ENCODE measurements at places on chromosomes 1 and 21. TPM values are rescaled to one million over a fixed set of nuclear protein-coding genes. Genes with fewer than 3 reads are reported as not detected.
A peak's percentile ranks its signal among the peaks of the same experiment; 100 is the strongest.

ALX3 gene
- total RNA-seq, result not detected

GRCh38 chr1:34796990-34797389 is 4.2 kb downstream of the GJA4 start:
- no peak overlapping the region for H3K27ac ChIP-seq
- H3K36me3 ChIP-seq, result no peaks in the 10 kb centered on the region
- H3K4me3 ChIP-seq, result no peak overlapping the region
- peaks cover 18% of the 10 kb centered on the region for H3K27me3 ChIP-seq

GRCh38 chr21:45497846-45498645 is 44.2 kb downstream of the SLC19A1 start:
- H3K36me3 ChIP-seq, result peaks cover 8% of the 10 kb centered on the region
- H3K27me3 ChIP-seq, result no peaks in the 10 kb centered on the region
- DNase-seq, result no peak
- no peaks in the 10 kb centered on the region for H3K4me1 ChIP-seq
- H3K27ac ChIP-seq, result no peak overlapping the region
- no peak overlapping the region for H3K4me3 ChIP-seq

- no peaks in the 10 kb centered on the region for H3K27me3 ChIP-seq
- no peak for DNase-seq
- H3K4me3 ChIP-seq, result no peak overlapping the region
Measured at GRCh38 chr1:186943891-186944686, 115.3 kb downstream of the PLA2G4A start.

HSD3B1 gene
- not detected for total RNA-seq

DNA sequence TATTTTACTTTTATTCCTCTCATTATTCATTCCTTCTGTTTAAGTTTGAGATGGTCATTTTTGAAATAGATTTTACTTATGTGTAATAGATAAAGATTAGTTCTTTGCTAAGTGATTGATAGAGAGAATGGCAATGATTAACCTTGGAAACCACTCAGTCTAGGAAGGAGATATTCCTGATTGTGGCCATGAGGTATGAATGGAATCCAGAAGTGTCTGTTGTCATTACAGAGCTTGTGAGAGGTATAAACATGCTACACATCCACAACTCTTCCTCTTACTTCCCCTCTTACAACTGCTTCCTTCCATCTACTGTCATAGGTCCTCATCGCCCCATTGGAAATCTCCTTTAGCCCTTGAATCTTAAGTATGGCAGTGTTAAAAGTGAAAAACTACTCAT is 988.8 kb upstream of the B3GALT2 start:
- H3K27ac ChIP-seq, result no peak overlapping the region
- H3K4me1 ChIP-seq, result no peaks in the 10 kb centered on the region
- DNase-seq, result no peak

- H3K27me3 ChIP-seq, result no peaks in the 10 kb centered on the region
- H3K4me3 ChIP-seq, result no peak overlapping the region
- no peaks in the 10 kb centered on the region for H3K4me1 ChIP-seq
- no peak for DNase-seq
- no peak overlapping the region for H3K27ac ChIP-seq
Measured at GRCh38 chr1:158552296-158552695, 1.9 kb downstream of the OR6Y1 start.

- no peak overlapping the region for H3K27ac ChIP-seq
- H3K36me3 ChIP-seq, result peaks cover 23% of the 10 kb centered on the region
- no peaks in the 10 kb centered on the region for H3K27me3 ChIP-seq
- DNase-seq, result no peak
- no peaks in the 10 kb centered on the region for H3K4me1 ChIP-seq
Measured at GRCh38 chr1:39354572-39354971, 136.9 kb upstream of the BMP8A start.

GRCh38 chr1:173444757-173445156 is 32.4 kb upstream of the PRDX6 start:
- no peak for DNase-seq
- no peaks in the 10 kb centered on the region for H3K4me1 ChIP-seq
- H3K4me3 ChIP-seq, result no peak overlapping the region
- H3K36me3 ChIP-seq, result no peaks in the 10 kb centered on the region
- no peaks in the 10 kb centered on the region for H3K27me3 ChIP-seq

GRCh38 chr1:204426035-204426436 is 14.4 kb upstream of the PPP1R15B start:
- H3K4me1 ChIP-seq, result peaks cover 5% of the 10 kb centered on the region
- H3K27me3 ChIP-seq, result no peaks in the 10 kb centered on the region
- H3K27ac ChIP-seq, result no peak overlapping the region
- peak; percentile 49 for DNase-seq
- no peak overlapping the region for H3K4me3 ChIP-seq
- H3K36me3 ChIP-seq, result no peaks in the 10 kb centered on the region

All from fibroblast of lung (primary cell).